ENCODE measurements at places on chromosomes 4 and X.

DNA sequence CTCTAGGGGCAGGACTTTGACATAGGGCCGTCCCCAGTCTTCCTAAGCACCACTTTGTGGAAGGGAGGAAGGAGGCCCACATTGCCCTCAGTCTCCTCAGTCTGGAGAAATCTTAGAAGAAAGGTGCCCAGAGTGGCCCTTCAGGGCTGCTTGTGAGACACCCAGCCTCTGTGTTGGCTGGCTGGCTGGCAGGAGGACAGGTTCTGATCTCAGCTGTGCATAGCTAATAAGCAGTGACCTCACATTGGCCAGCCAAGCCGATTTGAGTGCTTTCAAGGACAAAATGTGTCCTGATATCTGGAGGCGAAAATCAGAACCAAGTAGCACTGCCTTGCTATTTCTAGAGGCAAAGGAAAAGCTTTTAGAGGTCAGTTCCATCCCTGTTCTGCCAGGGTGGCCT is 211.5 kb downstream of the BCOR start:
- no peak for DNase-seq

DNA sequence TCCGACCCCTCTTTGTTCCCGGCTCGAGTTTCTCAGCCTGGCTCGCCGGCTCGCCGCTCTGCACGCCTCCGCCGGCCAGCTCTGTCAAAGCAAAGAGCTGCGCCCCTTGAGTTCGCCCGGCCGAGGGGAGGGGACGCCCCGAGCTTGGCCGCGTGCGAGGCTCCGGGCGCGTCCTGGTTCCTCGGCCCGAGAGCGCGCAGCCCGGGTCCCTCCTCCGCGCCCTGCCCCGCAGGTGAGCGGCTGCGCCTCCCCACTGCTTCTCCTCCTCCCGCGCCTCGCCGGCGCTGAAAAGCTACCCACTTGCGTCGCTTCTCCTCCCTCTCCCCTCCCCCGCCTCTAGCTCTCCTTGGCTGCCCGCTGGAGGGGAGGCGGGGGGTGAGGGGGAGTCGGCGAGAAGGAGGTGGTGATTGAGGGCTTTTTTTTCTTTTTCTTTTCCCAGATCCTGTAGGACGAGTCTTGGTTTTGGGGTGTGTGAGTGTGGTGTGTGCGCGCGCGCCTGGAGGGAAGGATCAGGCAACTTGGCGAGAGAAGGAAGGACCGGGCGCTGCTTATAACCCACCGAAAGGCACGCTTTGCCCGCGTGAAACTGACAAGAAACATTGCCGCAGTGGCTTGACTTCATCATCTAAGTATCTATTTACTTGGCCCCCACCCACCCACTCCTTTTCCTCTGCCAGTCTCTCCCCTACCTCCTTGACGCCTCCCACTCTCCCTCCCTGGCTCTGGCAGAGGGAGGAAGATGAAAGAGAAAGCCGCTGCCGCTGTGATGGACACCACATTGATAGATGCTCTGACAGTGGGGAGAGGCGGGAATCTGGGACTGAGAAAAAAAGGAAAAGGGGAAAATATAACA is at the start of gene LEF1:
LEF1 (minus strand) TSS at position 262 of the 853 bp plus-strand sequence. CDS start 1,165 bp downstream, outside the sequence.
- no peak for DNase-seq

DNA sequence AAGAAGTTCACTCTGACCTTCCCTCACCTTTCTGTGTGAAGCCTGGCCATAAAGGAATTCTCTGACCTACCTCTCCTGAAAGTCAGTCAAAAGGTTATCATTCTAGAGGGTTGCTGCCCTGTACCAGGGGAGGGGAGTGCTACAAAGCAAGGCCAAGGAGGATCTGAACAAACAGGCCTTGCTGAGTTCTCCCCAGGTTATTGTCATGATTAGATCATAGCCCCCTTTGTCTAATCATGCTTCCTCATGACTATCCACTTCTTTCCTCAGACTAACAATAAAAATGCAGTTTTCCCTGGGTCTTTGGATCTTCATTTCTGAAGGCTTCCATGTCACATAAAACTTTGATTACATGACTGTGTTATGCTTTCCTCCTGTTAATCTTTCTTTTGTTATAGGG is 472.0 kb downstream of the IQCM start:
- no peak for DNase-seq

DNA sequence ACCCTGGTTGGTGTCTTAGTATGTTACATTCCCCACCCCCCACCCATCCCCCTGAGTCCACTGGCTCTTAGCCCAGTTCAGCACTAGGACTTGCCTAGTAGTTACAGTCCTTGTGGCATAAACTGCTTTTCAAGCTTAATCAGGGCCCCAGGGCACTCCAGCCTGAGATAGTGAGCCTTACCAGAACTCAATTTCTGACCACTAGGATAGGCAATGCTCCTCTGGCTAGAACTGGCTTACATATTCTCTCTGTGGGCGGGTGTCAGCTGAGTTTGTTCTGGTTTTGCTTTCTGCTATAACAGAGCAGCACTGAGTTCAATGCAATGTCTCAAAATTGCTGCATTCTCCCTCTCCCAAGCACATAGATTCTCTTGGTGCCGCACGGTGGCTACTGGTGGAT is 391.4 kb upstream of the DIPK2B start:
- DNase-seq: no peak

GRCh38 chr4:10119278-10119677 is 2.7 kb upstream of the WDR1 start:
- no peak for DNase-seq

DNA sequence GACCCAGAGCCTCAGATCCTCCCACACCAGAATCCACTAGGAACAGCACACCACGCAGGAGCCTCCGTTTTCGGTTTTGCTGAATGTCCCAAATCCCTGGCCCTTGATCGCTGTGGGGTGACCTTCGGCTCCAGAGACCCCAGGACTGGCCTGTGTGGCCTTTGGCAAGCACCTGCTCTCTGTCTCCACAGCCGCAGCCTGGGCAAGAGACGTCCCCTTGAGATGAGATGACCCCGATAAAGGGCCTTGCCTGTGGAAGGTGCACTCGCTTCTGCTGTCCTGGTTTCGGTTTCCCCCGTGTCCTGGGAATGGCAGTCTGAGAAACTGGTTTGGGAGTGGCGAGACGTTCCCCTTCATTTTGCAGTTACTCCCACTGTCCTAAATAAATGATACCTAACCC is 9.6 kb downstream of the PSAPL1 start:
- DNase-seq: no peak

GRCh38 chr4:8495803-8496202 is 55.2 kb downstream of the TRMT44 start:
- no peak for DNase-seq

- DNase-seq: no peak
Measured at GRCh38 chrX:83339724-83340123, 168.4 kb upstream of the POU3F4 start.

GRCh38 chr4:133314991-133315390 is 165.9 kb downstream of the PCDH10 start:
- DNase-seq: no peak

DNA sequence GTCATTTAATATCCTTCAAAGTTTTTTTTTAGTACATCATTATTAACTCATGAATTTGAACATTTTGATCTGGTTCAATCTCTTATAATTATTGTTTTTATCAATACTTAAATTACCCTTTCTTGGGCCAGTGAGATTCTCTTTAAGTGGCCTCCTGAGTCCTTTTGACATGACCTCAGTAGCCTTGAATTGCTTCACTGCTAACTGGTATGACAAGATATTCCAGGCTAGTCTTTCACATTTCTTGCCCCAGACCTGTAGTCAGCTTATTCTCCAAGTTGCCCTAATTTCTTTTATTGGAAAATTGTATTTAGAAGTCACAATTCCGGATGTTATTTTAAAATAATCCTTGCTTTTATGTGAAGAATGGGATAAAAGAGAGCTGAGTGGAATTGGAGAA is 35.4 kb upstream of the FBXW7 start:
- DNase-seq: no peak
